SK-N-SH (cell line): ENCODE measurements at places on chromosomes 1 and 21. TPM values are rescaled to one million over a fixed set of nuclear protein-coding genes. Genes with fewer than 3 reads are reported as not detected.

TRIM67 gene
- not detected in 2 replicates for polyA plus RNA-seq

HPCA gene
- polyA plus RNA-seq = not detected in 2 replicates

S100A7 gene
- not detected in 2 replicates for polyA plus RNA-seq

OR6K3 gene
- polyA plus RNA-seq = not detected in 2 replicates

KCNT2 gene
- polyA plus RNA-seq = 0.56 and 0.99 TPM in 2 replicates

MTARC2 gene
- polyA plus RNA-seq = 6.0 and 6.1 TPM in 2 replicates

DNA sequence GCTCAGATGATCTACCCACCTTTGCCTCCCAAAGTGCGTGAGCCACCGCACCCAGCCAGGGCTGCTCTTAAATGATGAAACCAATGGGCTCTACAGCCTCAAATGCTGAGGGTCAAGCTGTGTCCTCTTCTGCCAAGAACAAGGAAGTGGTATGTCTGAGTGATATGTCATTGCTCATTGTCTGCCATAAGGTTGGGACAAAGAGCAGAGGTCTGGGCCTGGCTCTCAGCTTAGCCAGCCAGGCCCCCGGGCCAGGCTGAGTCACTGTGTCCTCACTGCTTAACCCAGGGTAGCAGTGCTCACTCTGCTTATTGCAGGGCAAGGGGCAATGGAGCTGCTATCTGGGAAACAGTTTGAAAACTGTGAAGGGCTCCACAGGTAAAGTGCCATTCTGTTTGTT lies 8.3 kb upstream of the ETS2 start:
- peak; percentile 87 for DNase-seq

- DNase-seq = no peak
Observed at GRCh38 chr1:244337839-244338238, 113.9 kb downstream of the ADSS2 start.

- no peak for DNase-seq
Observed at GRCh38 chr1:15627343-15627988, 10.2 kb downstream of the DDI2 start.

DNA sequence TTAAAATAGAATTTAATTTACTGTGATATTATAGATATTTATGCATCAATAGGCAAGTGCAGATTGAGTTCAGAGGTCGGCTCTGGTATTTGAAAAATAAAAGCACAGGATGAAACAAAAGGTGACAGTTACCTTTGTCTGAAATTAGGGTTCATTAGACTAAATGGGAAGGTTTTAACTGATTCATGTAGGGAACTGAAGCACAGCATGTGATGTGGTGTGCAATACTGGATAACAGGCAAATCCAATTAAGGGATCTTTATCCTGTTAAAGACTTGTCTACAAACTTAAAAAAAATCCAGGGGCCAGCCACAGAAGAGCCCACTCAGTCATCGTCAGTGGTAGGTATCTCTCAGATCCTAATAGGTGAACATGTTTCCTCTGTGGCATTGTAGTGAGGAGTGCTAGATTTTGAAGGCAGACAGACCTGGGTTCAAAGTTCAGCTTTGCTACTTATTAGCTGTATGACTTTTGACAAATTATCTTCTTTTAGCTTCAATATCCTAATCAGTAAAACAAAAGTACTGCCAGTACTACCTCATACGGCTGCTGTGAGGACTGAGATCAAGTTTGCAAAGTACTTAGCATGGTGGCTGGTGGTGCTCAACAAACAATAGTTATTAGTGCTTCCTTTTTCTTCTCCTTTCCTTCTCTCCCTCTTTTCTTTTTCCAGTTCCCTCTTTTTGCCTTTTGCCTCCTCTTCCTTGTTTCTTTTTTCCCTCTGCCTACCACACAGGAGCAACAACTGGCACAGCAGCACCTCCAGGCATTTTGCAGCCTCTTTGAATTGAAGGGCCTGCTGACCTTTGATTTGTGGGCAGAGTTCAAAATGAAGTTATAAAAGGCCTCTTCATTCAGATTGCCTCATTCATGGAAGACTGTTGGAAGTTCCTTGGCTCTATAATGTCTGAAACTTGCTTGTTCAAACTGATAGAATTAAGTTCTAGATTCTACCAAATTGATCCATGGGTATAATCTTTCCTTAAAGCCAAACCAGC lies 44.9 kb upstream of the FOXD3 start:
- DNase-seq = no peak

DNA sequence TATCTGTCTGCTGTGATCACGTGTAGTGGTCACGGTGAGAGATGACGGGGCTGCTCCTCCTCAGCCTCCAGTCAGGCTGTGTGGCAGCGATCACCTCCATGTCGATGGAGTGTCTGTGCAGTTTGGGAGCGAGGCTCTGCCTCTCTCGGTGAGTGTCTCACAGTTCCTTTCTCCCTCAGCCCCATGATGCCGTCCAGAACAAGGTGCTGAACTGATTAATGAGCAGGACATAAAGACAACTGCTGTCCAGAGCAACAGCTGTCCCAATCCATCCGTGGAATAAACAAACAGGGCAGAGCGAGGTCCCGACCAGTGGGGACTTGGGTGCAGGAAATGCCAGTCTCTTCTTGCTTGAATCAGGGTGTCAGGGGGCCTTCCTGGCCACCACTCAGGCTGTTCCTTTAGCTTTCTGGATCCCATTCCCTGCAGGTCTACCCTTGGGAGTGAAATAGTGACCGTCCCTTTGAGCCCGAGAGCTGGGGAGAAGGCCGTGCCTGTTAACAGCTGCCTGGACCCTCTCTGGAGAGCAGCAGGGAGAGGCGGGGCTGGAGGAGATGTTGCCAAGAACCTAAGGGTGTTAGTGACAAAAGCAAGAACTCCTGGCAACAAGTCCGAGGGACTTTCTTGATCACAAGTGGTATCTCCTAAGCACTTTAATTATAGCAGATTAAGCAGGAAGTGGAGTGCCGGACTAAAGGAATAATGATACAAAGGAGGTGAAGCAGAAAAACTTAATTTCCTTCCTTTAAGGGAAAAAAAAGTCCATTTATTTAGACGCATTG lies 443.9 kb downstream of the KIF26B start:
- no peak for DNase-seq

- no peak for DNase-seq
Observed at GRCh38 chr1:70146488-70146887, 58.9 kb downstream of the LRRC40 start.

GRCh38 chr1:5877001-5877400 lies 115.2 kb downstream of the NPHP4 start:
- no peak for DNase-seq

- DNase-seq = no peak
Observed at GRCh38 chr1:155261493-155261851, 688 bp downstream of the SCAMP3 start.

DNA sequence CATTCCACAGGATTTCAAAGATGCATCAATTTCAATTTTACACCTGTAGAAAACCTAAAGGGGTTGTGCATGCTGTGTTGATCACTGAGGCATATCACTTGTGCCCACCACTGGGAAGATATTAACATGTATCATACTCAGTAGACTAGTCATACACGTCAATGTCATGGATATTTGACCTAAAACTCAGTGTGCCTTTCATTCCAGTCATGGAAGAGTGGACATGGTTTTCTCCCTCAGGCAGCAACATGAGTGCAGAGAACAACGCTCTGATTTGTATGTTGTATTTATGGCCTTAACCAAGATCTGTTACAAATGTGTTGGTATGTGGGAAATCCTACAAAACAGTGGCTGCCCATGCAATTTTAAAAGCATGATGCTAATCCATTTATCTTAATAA lies 6.1 kb upstream of the C1orf53 start:
- DNase-seq = no peak
